ENCODE measurements at places on chromosomes 16 and 17.

DNA sequence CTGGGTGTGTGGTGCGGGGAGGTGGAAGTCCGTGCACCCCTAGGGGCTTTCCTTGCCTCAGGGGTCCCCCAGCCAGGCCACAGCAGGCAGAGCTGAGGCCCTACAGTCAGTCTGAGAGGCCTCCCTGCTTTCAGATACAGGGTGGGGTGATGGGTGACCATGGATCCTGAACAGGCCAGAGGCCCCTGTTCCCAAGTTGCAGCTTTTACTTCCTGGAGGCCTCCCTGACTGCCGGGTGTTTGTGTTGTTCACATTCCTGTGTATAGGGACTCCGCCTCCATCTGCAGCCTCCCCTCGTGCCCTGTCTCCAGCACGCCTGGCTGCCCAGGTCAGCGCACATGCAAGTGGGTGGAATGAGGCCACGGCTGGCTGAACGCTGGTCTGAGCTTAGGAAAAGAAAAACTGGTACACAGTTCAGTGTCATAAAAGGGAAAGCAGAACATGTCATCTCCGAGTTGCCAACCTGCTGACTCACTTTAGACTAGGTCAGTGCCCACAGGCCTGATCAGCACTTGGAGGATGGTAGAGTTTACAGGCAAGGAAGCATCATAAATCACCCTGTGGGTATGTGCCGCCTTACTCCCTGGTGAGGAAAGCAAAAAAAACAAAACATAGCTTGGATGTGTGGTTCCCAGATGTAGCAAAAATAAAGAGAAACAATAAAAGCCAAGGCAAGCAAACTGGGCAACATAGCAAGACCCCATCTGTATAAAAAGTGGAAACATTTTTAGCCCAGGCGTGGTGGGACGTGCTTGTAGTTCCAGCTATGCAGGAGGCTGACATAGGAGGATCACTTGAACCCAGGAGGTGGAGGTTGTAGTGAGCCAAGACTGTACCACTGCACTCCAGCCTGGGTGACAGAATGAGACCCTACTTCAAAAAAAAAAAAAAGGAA lies 6.2 kb upstream of the SLC7A6 start:
- DNase-seq, result no peak

DNA sequence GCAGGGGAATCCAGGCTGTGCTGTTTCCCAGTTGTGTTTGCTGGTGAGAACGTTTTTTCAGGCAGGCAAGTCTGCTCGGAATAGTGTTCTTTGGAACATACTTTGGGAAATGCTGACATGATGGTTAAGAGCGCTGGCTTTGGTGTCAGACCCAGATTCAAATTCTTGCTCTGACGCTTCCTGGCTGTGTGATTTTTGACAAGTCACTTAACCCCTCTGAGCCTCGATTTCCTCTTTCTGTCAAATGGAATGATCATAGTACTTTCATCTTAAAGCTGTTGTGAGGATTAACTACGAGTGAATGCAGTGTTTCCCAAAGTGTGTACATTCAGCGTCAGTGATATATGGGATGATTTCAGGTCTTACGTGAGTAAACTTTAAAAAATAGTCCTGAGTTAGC lies 4.8 kb downstream of the FBRS start:
- no peak for DNase-seq

- no peak for DNase-seq
Observed at GRCh38 chr17:62802561-62803205, 5.4 kb downstream of the MARCHF10 start.

DNA sequence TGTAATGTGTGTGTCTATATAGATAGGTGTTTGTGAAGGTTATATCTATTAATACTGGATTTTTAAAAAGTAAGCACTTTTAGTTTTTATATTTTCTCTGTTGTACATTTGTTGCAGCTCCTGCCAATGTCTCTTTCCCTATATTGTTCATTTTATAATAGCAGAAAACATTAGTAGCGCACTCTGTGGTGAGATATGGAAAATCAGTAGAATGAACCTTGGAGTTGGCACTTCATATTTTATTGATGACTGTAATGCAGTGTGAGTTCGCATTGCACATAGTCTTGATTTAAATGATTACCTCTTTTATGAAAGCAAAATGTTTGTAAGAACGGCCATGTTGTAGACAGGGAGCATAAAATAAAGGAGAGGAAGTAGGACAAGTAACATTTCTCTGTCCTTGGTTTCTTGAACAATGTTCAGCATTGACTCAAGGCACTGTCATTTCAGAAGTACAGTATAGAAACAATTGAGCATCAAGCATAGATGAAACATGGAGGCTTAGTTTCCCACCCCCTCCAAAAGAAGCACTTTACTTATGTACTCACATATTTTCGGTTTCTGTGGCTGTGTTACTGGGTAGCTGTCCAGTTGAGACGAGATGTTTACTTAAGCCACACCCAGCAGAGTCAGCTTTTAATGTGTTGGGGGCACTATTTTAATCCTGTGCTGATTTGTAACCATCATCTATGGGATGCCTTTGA lies 74.0 kb downstream of the TANC2 start:
- no peak for DNase-seq

DNA sequence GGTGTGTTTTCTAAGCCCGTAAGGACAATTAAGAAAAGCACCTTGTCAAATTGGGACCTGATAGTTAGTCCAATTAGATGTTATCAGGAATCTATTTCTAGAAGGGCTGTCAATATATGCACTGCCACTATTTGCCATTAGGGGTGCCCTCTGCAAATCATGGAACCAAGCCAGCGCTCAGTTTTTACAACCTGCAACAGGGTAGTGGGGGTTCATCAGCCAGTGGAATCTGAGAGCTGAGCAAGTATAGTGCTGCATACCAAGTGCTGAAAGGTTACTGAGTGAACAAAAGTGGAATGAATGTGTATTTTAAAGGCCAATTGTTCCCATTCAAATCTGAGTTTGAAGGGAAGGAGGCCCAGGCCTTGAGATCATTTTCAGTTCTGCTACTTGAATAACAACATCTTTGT lies 10.4 kb downstream of the PRR11 start:
- DNase-seq, result no peak

GRCh38 chr17:33013596-33014375 lies 22.1 kb downstream of the SPACA3 start:
- DNase-seq, result no peak

- DNase-seq, result no peak
Observed at GRCh38 chr16:77496934-77497333, 62.1 kb upstream of the ADAMTS18 start.

DNA sequence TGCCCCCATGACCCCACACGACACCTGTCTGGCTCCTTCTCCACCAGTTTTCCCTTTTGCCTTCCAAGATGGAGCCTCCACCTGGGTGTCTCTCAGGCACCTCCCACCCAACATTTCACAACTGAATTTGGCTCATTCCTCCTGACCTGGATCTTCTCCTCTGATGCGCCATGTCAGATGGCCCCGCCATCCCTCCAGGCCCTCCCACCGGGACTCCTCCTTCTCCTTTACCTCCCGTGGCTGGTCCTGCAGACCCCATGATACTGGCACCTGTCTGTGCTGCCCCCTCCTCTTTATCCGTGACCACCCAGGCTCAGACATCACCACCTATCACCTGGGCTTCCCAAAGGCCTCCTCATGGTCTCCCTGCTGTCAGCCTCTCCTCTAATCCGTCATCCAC lies 4.7 kb downstream of the TRPV3 start:
- no peak for DNase-seq

DNA sequence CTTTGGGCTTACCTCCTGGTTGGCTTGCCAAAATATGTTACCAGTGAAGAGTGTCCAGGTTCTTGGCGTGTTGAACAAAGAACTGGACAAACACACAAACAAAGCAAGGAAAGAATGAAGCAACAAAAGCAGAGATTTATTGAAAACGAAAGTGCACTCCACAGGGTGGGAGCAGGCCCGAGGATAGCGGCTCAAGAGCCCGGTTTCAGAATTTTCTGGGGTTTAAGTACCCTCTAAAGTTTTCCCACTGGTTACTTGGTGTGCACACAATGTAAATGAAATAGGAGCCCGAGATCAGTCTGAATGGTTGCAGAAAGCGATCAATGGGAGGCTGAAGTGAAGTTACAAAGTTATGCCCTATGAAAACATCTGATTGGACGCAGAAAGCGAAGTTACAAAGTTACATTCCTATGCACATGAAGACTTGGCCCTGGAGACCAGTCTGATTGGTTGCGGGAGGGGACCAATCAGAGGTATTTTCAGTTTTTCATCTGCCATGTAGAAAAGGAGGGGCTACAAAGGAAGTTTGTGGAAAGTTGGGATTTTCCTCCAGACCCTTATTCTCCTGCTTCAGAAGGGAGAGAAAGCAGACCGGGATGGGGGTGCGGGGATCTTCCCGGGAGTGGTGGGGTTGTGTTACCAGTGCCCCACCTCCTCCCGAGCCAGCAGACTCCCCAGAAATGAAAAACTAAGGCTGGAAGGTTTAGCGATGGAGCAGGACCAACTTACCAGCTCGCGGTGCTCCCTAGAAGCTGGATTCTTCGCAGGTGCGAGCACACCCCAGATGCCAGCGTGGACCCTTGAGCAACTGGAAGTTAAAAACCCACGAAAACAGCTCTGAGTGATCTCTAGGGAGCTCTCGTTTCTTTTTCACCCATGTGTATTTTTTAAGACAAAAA lies at the start of gene SLFN12:
TSS of gene SLFN12 (minus strand) at position 325 of the 899 bp plus-strand sequence. CDS start 9,472 bp downstream, outside the sequence.
- no peak for DNase-seq

GRCh38 chr16:23061669-23062068 lies 87.6 kb downstream of the USP31 start:
- DNase-seq, result no peak

GRCh38 chr17:5883775-5884665 lies 186.2 kb upstream of the WSCD1 start:
- DNase-seq, result no peak

- DNase-seq, result no peak
Observed at GRCh38 chr17:79769570-79770506, 8.1 kb upstream of the CBX2 start.

GRCh38 chr17:49549691-49550678 lies 25.7 kb upstream of the NXPH3 start:
- DNase-seq, result no peak

GRCh38 chr16:3023415-3023668 lies 400 bp downstream of the HCFC1R1 start:
- DNase-seq, result no peak

DNA sequence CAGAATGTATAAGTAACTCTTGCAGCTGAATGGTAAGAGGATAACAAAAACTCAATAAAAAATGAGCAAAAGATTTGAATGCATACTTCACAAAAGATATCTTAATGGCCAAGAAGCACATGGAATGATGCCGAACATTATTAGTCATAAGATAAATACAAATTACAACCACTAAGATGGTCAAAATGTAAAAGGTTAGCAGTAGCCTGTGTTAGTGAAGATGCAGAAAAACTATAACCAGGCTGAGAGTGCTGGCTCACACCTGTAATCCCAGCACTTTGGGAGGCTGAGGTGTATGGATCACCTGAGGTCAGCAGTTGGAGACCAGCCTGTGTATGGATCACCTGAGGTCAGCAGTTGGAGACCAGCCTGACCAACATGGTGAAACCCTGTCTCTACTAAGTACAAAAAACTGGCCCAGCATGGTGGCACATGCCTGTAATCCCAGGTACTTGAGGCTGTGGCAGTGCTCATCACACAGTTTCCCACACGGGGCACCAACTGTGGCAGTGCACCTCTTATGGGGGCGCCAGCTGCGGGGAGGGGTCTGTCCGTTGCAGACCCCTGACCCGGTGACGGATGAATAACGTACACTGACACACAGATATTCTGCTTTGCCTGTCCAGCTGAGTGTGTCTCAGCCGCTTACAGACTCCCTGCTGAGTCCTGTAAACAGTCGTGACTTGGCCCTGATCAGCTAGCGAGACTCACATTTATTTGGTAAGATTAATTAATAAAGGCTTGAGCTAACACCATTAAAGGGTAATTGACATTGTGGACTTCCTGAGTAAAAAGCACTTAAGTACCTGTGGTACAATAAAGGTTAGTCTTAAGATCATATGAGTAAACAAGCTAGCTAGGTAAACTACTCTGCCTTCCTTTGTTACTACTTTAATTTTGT lies 45.7 kb upstream of the FAM20A start:
- DNase-seq, result no peak

DNA sequence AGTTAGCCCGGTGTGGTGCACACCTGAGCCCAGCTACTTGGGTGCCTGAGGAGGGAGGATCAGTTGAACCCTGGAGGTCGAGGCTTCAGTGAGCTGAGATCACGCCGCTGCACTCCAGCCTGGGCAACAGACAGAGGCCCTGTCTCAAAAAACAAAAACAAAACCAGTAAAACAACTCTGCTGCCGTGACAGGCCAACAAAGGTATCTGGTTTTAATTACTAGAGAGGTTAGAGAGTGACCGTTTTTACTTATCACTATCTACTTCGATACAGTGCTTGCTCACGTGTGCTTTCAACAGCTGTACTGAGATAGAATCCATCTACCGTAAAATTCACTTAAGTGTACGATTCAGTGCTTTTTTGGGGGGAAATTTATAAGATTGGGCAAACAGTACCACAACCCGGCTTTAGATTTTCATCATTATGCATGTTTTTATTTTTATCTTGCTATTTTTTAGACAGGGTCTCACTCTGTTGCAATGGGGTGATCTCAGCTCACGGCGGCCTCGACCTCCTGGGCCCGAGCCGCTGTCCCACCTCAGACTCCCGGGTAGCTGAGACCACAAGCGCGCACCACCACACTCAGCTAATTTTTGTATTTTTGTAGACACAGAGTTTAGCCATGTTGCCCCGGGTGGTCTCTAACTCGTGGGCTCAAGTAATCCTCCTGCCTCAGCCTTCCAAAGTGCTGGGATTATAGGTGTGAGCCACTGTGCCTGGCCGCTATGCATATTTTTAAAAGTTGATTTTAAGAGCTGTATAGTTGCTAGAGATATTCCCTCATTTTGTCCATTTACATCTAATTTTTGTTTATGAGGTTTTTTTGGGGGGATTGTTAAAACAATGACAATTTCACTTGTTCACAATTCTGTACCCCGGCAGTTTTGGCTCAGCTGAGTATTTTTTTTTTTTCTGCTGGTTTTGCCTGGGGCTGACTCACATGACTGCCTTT lies 30.9 kb downstream of the SERPINF1 start:
- DNase-seq, result no peak

DNA sequence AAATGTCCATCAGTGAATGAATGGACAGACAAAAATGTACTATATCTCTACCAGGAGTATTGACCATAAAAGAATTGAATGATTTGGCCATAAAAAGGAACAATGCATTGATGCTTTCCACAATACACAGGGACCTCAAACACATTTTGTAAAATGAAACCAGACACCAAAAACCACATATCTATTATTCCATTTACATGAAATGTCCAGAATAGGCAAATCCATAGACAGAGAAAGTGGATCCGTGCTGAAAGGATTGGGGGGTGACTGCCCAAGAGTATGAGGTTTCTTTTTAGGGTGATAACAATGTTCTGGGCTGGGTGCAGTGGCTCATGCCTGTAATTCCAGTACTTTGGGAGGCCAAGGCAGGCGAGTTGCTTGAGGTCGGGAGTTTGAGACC lies 6.9 kb upstream of the LITAF start:
- no peak for DNase-seq

All from progenitor cell of endocrine pancreas (in vitro differentiated cells).